ENCODE measurements at places on chromosomes 13 and 19. TPM values are rescaled to one million over a fixed set of nuclear protein-coding genes. Genes with fewer than 3 reads are reported as not detected.

Gene IZUMO4
- total RNA-seq = 2.8 TPM

Gene SHISA7
- not detected for total RNA-seq

Gene FGF21
- total RNA-seq = not detected

Gene SYDE1
- 13.1 TPM for total RNA-seq

Gene ZNF468
- total RNA-seq = 8.3 TPM

Gene SLAIN1
- total RNA-seq = 8.0 TPM

Gene TMC4
- 2.2 TPM for total RNA-seq

Gene CEACAM8
- total RNA-seq = not detected

Gene ZNF284
- 1.9 TPM for total RNA-seq

DNA sequence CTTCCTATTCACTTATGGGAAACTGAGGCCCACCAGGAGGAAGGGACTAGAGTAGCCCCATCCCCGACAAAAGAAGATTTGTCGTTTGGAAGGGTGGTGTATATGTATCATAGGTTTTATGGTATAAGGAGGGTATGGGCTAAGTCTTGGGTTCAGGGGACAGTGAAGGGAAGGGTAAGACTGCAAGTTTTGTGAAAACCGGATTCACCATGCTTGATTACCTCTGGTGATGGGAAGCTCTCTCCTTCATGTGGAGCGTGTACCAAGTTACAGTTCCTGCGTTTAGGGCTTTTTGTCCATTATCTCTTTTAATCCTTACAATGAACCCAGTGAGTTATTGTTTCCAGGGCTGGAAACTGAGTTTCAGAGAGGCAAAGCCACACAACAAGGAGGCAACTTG, 3.8 kb downstream of the VASP start:
- DNase-seq = no peak

DNA sequence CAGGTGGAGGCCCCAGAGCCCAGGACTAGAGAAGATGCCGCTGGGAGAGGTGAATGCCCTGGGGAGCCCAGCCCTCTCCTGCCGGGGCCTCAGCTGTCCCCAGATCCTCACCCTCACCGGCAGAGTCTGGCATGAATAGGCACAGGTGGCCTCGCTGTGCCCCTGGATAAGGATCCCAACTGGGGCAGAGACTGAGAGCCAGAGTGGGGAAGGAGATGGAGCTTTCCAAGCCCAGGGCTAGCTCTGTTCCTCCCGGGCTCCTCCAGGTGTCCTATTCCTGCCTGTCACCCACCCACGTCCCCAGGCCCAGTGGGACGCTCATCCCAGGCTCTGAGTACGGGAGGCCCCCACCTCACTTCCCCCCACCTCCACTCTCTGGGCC, 16.5 kb downstream of the PRR36 start:
- DNase-seq = no peak

GRCh38 chr19:32101206-32101605, 244.2 kb upstream of the ZNF507 start:
- DNase-seq = no peak

- DNase-seq = no peak
Observed at GRCh38 chr19:3003046-3003445, 25.7 kb downstream of the TLE6 start.

DNA sequence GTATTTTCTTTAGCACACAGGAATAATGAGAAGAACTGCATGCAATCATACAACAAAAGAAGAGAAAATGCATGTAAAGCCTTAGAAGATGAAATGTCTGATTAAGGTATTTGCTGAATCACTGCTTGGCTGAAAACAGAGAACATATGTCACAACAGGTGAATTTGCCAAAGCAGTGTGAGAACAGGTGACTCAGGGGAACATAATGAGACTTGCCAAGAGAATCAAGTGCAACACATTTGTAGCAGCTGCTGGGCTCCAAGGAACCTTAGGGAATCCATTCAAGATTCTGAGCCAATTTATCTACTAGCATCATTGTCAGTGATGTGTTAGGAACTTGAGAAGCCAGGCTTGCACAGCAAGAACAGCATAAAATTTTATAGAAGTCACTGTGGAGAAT, 273.1 kb downstream of the PCDH20 start:
- DNase-seq = no peak

GRCh38 chr13:32824675-32825074, 191.5 kb upstream of the KL start:
- no peak for DNase-seq

DNA sequence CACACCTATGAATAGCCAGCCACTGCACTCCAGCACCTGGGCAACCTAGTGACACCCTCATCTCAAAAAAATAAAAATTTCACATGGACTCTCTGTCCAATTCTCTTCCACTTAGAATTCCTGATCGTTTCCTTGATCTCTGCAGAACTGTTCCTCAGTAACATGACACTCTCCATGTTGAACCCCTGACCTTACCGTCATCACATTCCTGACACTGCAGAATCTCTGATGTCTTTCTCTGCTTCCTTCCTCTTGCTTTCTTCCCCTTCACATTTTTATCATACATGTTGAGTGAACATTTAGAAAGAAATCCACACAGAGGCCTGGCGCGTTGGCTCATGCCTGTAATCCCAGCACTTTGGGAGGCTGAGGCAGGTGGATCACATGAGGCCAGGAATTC, 15.0 kb downstream of the ZNF114 start:
- DNase-seq = no peak

- peak; percentile 12 for DNase-seq
Observed at GRCh38 chr19:57583104-57583520, 833 bp upstream of the ZIK1 start.
